A375 (cell line): ENCODE measurements at places on chromosomes 3 and 15. TPM values are rescaled to one million over a fixed set of nuclear protein-coding genes. Genes with fewer than 3 reads are reported as not detected.

SPINK8 gene
- not detected in 2 replicates for total RNA-seq

DNAH12 gene
- total RNA-seq, result under 0.01 TPM in 1 of 2 replicates, not detected in the other

LMAN1L gene
- 0.16 and 0.64 TPM in 2 replicates for total RNA-seq

LDHAL6B gene
- not detected in 2 replicates for total RNA-seq

KIF7 gene
- 11.9 and 14.1 TPM in 2 replicates for total RNA-seq

ADGRG7 gene
- total RNA-seq, result not detected in 2 replicates

LIPC gene
- 0.08 and 0.27 TPM in 2 replicates for total RNA-seq

ANKUB1 gene
- not detected in 2 replicates for total RNA-seq

CCDC51 gene
- 30.7 and 33.8 TPM in 2 replicates for total RNA-seq

ATP13A3 gene
- total RNA-seq, result 108 and 114 TPM in 2 replicates

ARL6 gene
- 3.5 and 9.5 TPM in 2 replicates for total RNA-seq

GOLGA8J gene
- total RNA-seq, result 0.08 TPM in 1 of 2 replicates, not detected in the other

ADAMTS9 gene
- 1.2 and 1.4 TPM in 2 replicates for total RNA-seq

FBXO40 gene
- not detected in 2 replicates for total RNA-seq

ZBBX gene
- total RNA-seq, result 0.27 and 0.34 TPM in 2 replicates

GOLGA6B gene
- 0.15 TPM in 1 of 2 replicates, not detected in the other for total RNA-seq

TIPARP gene
- 57.6 and 60.6 TPM in 2 replicates for total RNA-seq

DLG1 gene
- 43.8 and 44.5 TPM in 2 replicates for total RNA-seq

PRR20G gene
- not detected in 2 replicates for total RNA-seq

CHRNA5 gene
- 2.8 and 8.1 TPM in 2 replicates for total RNA-seq

PRSS50 gene
- total RNA-seq, result not detected in 2 replicates

FBXL22 gene
- total RNA-seq, result 0.34 TPM in 2 replicates
